ENCODE measurements at places on chromosomes 11 and 22.

- no peak for DNase-seq
These were observed 13.4 kb downstream of the CTR9 start for GRCh38 chr11:10764412-10764811.

- no peak for DNase-seq
These were observed 15.0 kb downstream of the AASDHPPT start for GRCh38 chr11:106092446-106092845.

DNA sequence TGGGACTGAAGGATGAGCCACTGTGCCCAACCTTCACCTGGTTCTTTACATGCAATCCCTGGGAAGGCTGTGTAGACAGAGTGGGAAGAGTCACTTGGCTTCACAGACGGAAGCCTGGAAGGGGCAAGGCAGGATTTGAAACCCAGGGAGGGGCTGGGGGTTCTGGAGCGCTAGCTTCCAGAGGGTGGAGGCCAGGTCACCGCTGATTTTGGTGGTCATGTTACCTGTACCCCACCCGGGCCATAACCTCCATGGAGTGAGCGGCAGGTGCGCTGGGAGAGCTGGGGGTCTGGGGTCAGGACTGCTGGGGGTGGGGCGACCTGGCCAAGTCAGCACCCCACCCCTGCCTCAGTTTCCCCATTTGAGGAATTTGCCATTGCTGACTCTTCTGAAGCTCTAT lies 38.3 kb downstream of the PDGFB start:
- no peak for DNase-seq

- DNase-seq: peak; percentile 24
These were observed 38.1 kb upstream of the POU2AF1 start for GRCh38 chr11:111417011-111417765.

- DNase-seq: peak; percentile 67
These were observed 561 bp downstream of the FXYD2 start for GRCh38 chr11:117823946-117824420.

- DNase-seq: no peak
These were observed 63.1 kb downstream of the CEP164 start for GRCh38 chr11:117390743-117391142.

DNA sequence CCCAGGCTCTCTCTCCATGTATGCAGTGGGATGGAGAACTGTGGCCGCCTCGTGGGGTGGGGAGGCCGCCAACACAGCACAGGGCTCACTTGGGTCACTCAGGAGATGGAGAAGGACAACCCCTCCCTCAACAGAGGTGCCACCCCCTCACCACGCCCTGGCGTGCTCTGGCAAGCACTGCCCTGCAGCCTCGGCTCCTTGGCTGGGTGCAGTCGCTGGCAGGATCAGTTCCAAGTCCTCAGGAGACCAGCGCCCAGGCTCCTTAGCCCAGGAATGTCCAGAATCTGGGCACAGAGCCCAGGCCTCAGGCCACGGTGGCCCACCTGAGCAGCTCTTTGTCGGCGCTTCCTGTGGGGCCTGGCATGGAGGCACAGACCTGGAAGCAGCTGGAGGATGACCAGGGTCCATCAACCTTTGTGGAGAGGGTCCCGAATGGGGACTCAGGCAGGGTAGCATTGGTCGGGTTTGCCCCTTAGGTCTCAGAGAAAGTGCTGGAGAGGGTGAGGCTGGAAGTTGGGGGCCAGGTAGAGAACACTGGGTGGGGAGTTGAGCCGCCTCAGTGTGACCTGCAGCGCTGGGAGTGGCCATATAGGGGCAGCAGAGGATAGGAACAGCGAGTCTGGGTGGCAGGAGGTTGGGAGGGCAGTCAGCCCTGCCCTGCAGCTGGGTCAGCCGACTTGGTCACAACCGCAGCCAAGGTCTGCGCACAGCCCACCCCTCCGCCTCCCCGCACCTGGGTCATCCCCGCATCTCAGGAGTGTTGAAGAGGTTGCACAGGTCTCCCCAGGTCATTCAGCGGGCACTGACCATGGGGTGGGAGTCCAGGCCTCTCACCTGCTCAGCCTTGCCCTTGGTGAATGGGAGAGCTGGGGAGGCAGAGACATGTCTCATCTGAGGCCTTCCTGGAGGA lies 8.2 kb downstream of the SUSD2 start:
- DNase-seq: peak; percentile 68

- DNase-seq: no peak
These were observed 99.5 kb downstream of the BCR start for GRCh38 chr22:23279781-23280180.

DNA sequence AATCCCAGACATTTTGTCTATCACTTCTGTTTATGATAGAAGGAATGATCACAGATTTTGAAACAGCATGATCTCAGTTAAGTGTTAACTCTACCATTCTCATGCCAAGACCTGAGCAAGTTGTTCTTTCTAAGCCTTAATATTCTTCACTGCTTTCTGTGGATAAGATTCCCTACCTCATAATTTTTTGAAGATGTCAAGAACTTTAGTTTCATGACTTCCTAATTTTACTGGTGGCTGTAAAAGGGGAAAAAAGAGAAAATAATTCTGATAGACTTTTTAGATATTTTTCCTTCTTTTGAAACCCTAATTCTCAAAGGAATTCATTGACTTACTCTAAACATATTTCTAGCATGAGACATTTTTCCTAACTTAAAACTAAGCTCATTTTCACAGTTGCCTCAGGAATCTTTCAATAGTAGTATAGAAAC lies 520.0 kb upstream of the LUZP2 start:
- no peak for DNase-seq

DNA sequence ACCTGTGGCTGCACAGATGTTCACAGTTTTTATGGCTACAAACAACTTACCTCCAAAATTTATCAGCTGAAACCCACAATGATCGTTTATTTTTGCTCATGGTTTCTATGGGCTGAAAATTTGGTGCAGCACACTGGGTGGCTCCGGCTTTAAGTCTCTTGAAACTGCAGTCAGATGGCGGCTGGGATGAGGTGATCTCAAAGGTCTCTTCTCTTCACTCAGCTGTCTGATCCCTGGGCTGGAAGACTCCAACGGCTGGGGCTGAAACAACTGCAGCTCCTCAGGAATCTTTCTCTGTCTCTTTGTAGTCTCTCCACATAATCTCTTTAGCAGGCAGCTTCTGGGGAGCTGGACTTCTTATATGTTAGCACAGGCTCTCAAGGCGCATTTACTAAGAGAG lies 117.3 kb upstream of the FAT3 start:
- no peak for DNase-seq

- no peak for DNase-seq
These were observed 2.9 kb downstream of the OR51V1 start for GRCh38 chr11:5197536-5197935.

GRCh38 chr11:77174559-77174958 lies 46.5 kb downstream of the MYO7A start:
- DNase-seq: no peak

DNA sequence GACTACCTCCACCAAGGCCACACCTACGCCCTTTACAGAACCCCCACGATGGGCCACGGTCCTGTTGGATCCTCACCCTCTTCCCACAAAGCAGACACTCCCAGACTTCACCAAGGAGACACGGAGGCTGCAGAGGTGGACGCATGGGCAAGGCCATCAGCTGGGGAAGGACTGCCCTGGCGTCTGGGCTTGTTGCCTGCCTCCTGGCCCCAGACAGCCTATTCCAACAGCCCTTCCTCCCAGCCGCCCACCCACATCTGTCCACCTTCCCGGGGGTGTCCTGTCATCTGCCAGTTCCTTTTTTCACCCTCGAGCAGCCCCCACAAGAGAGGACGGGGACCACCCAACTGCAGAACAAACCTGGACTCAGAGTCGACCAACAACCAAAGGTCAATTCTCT lies 28.9 kb upstream of the TH start:
- no peak for DNase-seq

DNA sequence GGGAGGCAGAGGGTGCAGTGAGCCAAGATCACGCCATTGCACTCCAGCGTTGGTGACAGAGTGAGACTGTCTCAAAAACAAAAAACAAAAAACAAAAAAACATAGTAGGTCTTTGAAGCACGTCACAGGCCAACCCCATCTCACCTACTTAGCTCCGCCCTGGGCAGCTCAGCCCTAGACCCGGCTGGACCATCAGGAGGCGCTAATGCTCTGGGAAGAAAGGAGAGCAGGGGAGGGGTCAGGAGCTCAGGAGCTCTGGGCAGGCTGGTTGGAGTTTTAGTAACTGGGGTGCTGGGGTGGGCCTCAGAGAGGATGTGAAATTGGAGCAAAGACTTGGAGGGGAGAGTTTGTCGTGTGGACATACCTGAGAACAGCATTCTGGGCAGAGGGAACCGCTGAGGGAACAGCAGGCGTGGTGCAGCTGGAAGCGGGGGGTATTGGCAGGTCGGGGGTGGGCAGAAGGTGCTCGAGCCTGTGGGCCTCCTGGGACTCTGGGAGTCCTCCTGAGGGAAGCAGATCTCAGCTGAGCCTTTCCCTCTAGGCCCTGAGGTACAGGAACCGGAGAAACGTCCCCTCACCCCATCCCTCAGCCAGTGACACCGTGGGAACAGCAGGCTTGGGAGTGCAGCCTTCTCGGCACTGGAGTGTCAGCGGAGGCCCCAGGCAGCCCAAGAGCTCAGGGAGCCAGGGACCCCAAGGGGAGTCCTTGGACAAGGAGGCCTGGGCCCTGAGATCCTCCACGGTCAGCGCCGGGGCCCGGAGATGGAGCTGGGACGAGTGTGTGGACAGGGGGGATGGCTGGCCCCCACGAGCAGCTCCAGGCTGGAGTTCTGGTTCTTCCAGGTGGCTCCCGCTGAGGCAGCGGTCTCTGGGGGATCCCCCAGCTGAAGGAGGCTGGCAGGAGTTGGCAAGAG lies 2.2 kb upstream of the RPS6KA4 start:
- DNase-seq: peak; percentile 83

DNA sequence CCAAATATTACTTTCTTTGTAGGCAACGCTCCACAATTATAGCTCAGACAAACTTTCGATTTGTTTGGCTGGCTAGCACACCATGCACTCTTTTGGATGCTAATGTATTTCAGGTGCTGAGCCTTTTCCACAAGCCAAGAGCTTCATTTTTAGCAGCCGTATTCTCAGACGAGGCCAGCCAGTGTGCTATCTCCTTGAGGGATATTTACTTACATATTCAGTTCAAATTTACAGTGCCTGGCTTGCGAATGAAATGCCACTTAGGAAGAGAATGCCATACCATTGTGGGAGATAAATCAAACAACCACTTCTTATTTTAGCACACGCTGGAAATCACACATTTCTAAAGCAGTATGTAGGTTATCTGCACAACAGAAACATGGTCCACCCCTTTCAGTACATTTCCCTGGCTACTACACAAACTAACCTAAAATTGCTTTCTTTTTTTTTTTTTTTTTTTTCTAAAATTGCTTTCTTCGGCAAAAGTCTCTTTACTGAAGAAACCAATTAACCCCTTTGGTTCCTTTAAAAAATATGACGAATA lies 236.9 kb downstream of the CADM1 start:
- no peak for DNase-seq

DNA sequence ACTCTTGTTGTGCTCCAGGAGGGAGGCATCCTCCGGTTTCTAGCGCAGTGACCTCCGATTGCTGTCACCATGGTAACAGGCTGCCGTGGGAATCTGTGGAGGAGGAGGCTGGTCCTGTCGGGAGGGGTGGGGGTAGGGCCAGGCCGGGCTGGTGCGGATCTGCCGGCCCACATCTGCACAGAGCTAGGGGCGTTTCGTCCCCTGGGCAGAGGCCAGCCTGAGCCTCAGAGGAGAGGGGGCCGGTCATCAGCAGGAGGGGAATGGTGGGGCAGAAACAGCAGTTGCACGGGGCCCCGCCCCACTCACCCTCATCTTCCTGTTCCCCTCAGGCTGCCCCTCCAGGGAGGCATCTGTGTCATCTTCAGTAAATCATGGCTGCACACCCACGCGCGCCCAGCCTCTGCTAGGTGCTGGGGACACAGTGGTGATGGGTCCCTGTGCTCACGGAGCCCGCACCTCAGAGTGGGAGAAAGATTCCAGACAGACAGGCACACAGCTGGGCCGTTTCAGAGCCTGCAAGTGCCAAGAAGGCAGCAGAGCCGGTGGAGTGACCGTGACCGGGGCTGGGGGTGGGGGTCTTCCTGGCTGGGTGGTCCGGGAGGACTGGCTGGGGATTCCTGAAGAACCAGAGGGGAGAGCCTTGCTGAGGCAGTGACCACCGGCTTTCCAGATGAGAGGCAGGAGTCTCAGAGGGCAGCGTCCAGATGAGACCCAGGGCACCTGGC lies 120.5 kb downstream of the CACNA1I start:
- DNase-seq: no peak

DNA sequence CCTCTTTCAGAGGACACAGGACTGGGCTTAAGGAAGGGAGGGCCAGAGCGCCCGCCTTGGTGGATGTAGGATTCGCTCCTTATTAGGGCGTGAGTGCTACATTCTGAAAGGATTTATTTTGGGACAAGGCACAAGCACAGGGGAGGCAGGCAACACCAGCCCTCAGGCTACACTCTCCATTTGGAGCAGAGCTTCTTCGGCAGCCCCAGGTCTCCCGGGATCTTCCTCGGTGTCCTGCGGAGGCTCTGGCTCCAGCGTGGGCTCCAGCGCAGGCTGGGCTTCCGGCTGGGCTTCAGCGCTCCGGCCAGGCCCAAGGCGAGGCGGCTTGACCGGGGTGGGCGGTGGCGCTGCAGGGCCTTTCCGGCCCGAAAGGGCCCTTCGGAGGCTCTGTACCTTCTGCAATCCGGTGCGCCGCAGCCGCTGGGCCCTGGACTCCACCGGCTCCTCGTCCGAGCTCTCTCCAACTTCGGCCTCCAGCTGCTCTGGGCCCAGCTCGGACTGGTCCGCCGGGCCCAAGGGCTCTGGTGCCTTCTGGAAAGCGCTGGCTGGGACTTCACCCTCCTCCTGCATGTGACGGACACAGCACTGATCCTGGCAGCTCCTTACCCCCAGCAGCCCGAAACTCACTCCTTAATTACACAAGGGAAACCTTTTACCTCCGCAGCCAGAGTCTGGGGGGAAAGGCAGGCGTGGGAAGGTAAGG lies 1.1 kb downstream of the CAVIN3 start:
- no peak for DNase-seq

- DNase-seq: no peak
These were observed 150.6 kb downstream of the DSCAML1 start for GRCh38 chr11:117646411-117646810.

DNA sequence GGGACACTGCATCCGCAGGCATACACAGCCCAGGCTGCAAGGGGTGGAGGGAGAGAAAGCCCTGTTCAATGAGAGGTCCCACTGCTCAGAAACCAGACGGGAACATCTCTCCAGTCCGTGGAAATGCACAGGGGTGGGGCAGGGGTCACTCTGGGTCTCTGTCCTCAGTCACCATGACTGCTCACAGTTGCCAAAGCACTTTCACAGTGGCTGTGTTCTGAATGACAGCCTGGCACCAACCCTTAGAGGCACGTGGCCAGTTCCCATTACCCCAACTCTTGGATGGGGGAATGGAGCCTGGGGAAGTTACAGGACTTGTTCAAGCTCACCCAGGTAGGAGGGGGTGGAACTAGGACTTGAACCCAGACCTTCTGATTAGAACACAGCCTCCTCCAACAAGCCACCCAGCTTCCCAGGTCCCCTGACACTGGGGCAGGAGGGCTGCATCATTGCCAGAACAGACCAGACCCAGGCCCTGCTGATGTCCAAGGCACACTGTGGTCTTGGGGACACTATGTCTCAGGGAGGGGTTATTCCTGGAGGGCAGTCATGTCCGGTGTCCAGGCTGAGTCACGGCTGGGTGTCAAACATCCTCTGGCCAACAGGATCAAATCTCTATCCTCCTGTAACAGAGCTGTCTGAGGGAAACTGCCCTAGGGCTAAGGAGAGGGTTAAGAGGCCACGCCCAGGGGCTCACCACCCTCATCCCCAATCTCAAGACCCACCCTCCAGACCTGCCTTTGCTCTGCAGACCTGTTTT lies 8.2 kb downstream of the ZNF70 start:
- no peak for DNase-seq

Measured in KBM-7 (cell line).